Kidney capillary endothelial cell (primary cell): ENCODE measurements at places on chromosomes 7 and 10.

- no peak for DNase-seq
These were observed 2.8 kb upstream of the RSU1 start for GRCh38 chr10:16820018-16820417.

DNA sequence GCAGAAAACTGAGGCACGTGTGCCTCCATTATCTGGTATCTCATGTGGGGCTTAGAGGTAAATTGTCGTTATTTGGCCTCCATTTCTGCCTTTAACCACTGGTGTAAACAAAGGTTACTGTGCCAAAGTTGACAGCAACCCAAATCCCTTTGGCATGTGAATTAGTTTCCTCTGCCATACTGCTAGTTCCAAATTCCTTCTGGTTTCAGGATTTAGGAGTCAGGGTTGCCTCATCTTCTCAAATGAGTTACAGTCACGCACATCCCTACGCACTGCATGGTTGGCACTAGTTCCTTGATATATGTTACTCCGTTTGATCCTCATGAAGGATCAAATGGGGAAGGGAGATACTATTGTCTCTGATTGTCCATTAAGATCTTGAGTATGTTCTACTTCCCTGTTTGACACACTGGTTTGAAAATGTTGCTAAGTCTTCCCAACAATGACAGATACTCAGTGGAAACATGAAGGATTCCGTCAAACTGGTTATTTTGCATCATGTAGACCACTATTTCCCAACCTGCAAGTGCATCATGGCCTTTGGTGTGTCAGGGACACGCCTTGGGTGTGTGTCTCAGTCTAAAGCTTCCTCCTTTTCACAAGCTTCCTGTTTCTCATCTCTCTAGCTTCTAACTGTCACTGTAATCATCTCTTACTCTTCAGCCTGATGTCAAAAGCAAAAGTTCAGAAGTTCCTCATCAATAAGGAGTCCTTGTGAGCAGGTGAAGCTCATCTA lies at the start of gene LIPN:
Gene LIPN, plus strand, starts transcription at position 655 of the 736 bp plus-strand sequence. CDS start 1,386 bp downstream, outside the sequence.
- no peak for DNase-seq

- no peak for DNase-seq
These were observed 116.8 kb downstream of the PDE1C start for GRCh38 chr7:31953432-31953831.

- peak; percentile 48 for DNase-seq
These were observed 741.4 kb upstream of the POT1 start for GRCh38 chr7:125670926-125671572.

GRCh38 chr10:46017733-46018132 lies 12.7 kb downstream of the NCOA4 start:
- DNase-seq: no peak

DNA sequence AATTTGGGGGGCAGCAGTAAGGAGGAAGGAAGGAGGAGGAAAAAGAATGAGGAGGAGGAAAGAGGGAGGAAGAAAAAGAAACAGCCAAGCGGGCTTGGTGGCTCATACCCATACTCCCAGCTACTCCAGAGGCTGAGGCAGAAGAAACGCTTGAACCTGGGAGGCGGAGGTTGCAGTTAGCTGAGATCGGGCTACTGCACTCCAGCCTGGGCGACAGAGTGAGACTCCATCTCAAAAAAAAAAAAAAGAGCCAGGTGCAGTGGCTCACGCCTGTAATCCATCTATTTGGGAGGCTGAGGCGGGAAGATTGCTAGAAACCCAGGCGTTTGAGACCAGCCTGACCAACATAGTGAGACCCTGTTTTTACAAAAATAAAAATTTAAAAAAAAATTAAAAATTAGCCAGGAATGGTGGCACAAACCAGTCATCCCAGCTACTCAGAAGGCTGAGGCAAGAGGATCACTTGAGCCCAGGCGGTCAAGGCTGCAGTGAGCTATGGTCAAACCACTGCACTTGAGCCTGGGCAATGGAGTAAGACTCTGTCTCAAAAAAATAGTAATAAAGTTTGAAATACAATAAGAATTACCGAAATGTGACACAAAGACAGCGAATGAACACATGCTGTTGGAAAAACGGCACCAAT lies 14.1 kb upstream of the CRCP start:
- no peak for DNase-seq

DNA sequence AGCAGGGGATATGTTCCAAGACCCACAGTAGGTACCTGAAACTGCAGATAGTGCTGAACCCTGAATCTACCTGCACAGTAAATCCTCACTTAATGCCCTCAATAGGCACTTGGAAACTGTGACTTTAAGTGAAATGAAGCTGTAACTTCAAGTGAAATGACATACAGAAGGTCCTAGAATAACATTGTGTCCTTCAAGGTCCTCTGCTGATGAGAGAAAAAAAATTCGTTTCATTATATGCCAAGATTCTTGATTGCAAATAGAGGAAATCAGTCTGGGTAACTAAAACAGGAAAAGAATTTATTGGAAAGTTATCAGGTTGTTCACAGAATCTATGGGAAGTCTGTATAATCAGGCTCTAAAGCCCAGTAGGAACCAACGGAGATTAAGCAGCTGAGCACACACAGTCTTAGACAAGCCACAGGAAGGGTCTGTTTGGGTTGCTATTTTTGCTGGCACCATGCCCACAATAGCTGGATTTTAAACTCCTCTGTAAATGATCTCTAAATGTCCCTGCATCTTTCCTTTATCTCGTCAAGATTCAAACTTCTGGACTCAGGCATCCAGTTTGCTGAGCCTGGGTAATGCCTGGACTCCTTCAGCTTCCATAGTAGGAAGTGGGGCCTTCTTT lies 57.5 kb downstream of the EXOC4 start:
- no peak for DNase-seq

- DNase-seq: no peak
These were observed 186.3 kb upstream of the KCTD7 start for GRCh38 chr7:66442385-66442784.

- DNase-seq: peak; percentile 92
These were observed 339.2 kb upstream of the PODXL start for GRCh38 chr7:131895541-131896164.

DNA sequence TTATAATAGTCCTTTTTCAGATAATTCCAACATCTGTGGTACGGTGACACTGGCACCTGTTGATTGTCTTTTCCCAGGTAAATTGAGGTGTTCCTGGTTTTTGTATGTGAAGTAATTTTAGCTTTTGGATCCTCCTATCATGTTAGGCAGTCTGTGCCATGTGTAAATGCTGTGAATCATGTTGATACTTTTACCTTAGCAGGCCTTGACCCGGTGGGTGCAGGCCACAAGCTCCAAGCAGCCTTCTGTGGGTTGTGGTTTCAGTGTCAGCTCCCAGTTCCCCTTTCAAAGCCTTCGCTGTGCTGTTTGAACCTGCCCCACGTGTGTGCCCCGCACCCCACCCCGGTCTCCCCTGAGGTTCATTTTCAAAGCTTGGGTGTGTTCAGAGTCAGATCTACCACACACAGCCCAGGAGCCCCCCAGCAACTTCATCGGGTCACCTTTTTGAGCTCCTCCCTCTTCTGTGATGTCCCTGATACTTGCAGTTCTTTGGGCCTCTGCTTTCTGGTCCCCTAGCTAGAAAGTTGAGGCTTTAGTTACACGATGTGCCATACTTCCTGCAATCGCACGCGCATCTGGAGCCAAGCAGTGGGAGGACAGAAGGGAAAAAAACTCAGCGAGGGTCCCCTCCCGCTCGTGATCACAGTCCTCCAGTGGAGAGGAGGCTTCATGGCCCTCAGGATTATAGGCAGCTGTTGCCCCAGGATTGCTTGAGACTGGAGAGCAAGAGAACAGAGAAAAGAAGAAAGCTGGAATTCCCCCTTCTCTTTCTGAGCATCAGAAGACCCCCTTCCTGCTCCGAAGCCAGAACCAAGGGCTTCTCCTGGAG lies 8.7 kb upstream of the BHLHA15 start:
- no peak for DNase-seq

GRCh38 chr10:80140251-80140650 lies 7.7 kb downstream of the PLAC9 start:
- no peak for DNase-seq

GRCh38 chr10:13758312-13758711 lies 171.5 kb downstream of the PRPF18 start:
- DNase-seq: no peak

GRCh38 chr7:155141562-155141961 lies 71.4 kb downstream of the HTR5A start:
- no peak for DNase-seq

DNA sequence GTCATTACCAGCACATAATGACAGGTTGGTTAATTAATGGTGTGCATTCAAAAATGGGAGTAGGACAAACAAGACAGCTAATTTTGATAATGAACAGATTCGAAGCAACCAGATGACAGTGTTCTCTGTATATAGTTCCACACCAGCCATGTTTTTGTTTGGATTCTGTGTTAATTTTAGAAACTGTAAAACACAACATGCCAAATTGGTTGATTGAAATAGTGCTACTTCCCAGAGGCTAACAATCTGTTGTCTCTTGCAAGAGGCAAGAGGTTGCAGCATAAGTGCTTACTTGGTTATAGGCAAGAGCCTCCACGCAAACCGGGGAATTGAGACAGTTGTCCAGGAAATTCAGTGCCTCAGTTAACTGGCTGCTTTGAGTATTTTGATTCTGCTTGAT lies 170.2 kb upstream of the HABP2 start:
- DNase-seq: peak; percentile 26

DNA sequence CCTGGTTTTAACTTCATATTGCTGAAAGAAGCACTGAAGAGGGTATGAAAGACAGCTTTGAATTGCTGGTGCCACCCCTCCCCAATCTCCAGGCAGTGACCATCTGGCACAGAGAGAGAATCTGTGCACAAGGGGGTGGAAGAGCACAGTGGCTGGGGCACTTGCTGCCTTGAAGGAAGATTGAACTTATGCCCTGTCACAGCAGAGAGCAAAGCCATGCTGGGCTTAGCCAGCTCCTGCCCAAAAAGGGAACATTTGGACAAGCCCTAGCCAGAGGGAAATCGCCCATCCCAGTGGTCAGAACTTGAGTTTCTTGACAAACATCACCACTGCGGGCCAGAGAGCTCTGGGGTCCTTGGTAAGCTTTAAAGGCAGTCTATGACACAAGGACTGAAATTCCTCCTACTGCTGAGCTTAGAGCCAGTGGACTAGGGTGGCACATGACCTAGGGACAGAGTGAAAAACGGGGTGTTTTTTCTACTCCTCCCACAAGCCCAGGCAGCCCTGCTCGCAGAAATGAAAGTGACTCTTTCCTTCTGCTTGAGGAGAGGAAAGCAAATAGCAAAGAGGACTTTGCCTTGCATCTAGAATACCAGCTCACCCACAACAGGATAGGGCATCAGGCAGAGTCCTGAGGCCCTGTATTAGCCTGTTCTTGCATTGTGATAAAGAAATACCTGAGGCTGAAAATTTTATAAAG lies 257.2 kb downstream of the CTNNA3 start:
- DNase-seq: no peak

DNA sequence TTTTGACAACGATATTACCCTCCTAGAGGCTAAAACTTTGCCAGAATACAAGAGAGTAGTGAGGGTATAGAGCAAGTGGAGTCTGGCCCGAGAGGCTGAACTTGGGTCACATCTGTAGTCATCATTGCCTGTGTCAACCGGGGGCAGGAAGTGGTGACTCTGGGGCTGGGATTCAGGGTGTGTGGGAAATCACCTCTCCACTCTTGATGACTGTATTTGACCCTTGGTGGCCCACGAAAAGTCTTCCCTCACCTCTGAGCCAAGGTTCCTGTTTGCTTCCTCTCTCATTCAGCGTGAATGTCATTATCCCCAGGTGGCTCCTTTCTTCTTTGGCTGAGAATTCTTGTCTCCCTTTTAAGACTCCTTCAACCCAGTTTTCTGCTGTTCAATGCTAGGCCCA lies 240.4 kb downstream of the ABCA13 start:
- no peak for DNase-seq

GRCh38 chr10:129133856-129134255 lies 333.2 kb upstream of the MGMT start:
- DNase-seq: no peak

- DNase-seq: no peak
These were observed 12.8 kb downstream of the FLNC start for GRCh38 chr7:128842674-128843641.

- DNase-seq: peak; percentile 87
These were observed 1.4 kb downstream of the GIMAP5 start for GRCh38 chr7:150738591-150739001.

GRCh38 chr10:64430690-64431323 lies 909.6 kb downstream of the REEP3 start:
- no peak for DNase-seq

- no peak for DNase-seq
These were observed 205.1 kb upstream of the SEMA3A start for GRCh38 chr7:84399661-84400060.

DNA sequence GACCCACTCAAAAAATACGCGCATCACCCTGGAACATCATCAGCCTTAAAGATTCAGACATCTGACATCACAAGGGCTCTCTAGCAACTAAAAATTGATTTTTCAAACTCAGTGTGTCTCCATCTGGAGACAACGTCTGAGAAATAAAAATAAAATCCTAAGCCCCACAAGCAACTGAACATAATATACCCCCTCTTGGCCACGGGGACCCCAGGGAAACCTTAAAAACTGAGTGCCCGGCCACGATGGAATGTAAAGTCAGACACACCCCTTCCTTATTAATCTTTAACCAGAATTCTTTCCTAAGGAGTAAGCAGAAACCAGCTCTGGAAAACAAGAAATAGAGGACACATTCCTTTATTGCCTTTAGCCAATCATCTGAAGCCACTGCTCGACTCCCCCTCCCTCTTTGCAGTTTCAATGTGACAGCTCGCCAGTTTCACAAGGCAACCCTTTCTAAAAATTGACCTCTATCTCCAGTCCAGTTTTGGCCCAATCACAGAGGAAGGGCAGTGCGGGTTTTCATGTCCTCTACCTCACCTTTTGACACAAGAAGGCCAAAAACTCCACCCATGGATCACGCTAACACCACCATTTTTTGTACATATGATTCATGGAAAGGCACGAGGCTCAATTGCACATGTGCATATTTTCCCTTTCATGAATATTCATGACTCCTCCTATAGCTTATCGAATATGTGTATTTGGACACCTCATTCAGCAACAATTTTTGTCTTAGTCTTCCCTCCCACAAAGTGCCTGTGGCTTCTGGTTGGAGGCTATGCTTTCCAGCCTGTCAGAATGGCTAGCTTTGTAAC lies 24.2 kb downstream of the IFIT3 start:
- DNase-seq: no peak

- DNase-seq: no peak
These were observed 13.8 kb upstream of the PAX2 start for GRCh38 chr10:100731407-100732240.

- DNase-seq: peak; percentile 59
These were observed 16.0 kb downstream of the SND1 start for GRCh38 chr7:127667759-127668530.

- DNase-seq: no peak
These were observed 42.4 kb downstream of the MRPS33 start for GRCh38 chr7:140972344-140972743.
